ENCODE measurements at places on chromosomes 4 and X. TPM values are rescaled to one million over a fixed set of nuclear protein-coding genes. Genes with fewer than 3 reads are reported as not detected.

Gene SHROOM3
- total RNA-seq = 50.9 TPM

Gene MCF2
- 0.27 TPM for total RNA-seq

Gene COL4A5
- total RNA-seq = 57.1 TPM

Gene PRSS12
- 4.1 TPM for total RNA-seq

Gene PPP2R2C
- 1.1 TPM for total RNA-seq

Gene ADH1B
- not detected for total RNA-seq

DNA sequence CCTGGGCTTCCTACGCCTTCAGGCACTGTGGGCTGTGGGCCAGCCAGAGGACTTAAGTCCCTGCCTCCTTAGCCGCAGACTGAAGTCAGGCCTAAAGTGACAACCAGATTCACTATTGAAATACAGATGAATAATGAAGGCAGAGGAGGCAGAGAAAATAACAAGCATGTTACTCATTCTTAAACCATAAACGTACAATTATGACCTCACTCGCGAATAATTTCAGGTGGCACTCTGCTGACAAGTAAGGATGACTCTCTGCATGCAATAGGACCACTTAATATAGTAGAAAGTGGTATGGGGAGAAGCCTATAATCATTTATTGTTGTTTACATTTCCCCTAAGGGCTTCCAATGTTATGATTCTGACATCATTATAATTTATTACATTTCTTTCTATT is 409.2 kb upstream of the FGF13 start:
- H3K4me3 ChIP-seq = no peak overlapping the region
- DNase-seq = peak; percentile 83
- peak overlapping the region; percentile 0 for H3K27ac ChIP-seq
- H3K36me3 ChIP-seq = no peaks in the 10 kb centered on the region
- no peaks in the 10 kb centered on the region for H3K27me3 ChIP-seq

GRCh38 chrX:129831091-129831885 is 12.4 kb downstream of the ZDHHC9 start:
- peaks cover 2% of the 10 kb centered on the region for H3K4me1 ChIP-seq
- H3K4me3 ChIP-seq = no peak overlapping the region
- H3K27me3 ChIP-seq = no peaks in the 10 kb centered on the region
- H3K27ac ChIP-seq = no peak overlapping the region
- no peaks in the 10 kb centered on the region for H3K36me3 ChIP-seq
- DNase-seq = no peak

GRCh38 chr4:147518846-147519767 is 38.2 kb downstream of the EDNRA start:
- H3K4me3 ChIP-seq = no peak overlapping the region
- H3K27ac ChIP-seq = peak overlapping the region; percentile 49
- DNase-seq = peak; percentile 73
- no peaks in the 10 kb centered on the region for H3K27me3 ChIP-seq

- no peak for DNase-seq
- no peaks in the 10 kb centered on the region for H3K27me3 ChIP-seq
- H3K36me3 ChIP-seq = no peaks in the 10 kb centered on the region
- no peak overlapping the region for H3K27ac ChIP-seq
- H3K4me1 ChIP-seq = peaks cover 10% of the 10 kb centered on the region
These were observed 105.1 kb upstream of the GRPR start for GRCh38 chrX:16018291-16018690.

DNA sequence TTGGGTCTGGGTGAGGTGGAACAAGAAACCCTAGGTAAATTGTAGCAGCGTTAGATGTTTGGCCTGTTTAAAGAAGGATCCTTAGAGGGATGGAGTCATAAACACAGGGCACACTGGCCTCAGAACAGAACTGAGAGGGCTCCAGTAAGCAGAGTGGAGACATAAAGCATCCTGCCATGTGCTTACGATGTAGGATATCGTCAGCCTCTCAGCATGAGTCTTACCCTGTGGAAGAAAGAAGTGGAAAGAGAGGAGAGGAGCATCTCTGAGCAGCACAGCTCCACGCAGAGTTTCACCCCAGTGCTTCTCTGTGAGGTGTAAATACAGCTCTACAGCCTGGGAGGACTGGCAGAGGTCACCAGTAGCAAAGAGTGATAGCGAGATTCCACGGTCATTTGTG is 27.8 kb upstream of the SORBS2 start:
- H3K4me3 ChIP-seq = no peak overlapping the region
- no peak for DNase-seq
- peak overlapping the region; percentile 84 for H3K27ac ChIP-seq
- peaks cover 29% of the 10 kb centered on the region for H3K4me1 ChIP-seq
- no peaks in the 10 kb centered on the region for H3K27me3 ChIP-seq

- H3K4me3 ChIP-seq = no peak overlapping the region
- peaks cover 2% of the 10 kb centered on the region for H3K27me3 ChIP-seq
- peaks cover 24% of the 10 kb centered on the region for H3K4me1 ChIP-seq
- DNase-seq = no peak
These were observed 13.2 kb upstream of the SH3TC1 start for GRCh38 chr4:8185930-8186329.

- peaks cover 5% of the 10 kb centered on the region for H3K36me3 ChIP-seq
- H3K4me1 ChIP-seq = peaks cover 8% of the 10 kb centered on the region
- no peak overlapping the region for H3K4me3 ChIP-seq
- no peak overlapping the region for H3K27ac ChIP-seq
- H3K27me3 ChIP-seq = no peaks in the 10 kb centered on the region
These were observed 65.9 kb downstream of the ANTXR2 start for GRCh38 chr4:80006935-80007744.

GRCh38 chr4:19969492-19969891 is 282.2 kb upstream of the SLIT2 start:
- no peaks in the 10 kb centered on the region for H3K36me3 ChIP-seq
- no peak overlapping the region for H3K27ac ChIP-seq
- DNase-seq = no peak

DNA sequence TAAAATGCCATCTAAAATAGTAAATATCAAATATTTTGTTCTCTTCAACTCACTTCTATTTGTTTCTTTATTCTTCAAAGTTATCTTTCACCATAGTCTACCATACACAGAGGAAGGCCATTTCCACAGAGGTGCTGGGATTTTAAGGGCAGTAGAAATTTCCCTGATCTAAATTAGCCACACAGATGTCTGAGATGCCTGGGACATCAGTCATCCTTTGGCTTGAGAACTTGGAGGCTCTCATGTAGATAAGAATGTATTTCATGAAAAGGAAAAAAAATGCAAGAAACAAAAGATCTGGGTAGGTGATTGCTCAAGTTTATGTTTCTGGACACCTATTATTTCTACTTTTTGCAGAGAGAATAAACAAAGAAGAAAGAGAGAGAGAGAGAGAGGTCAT is 1008.2 kb downstream of the NLGN4X start:
- H3K27me3 ChIP-seq = no peaks in the 10 kb centered on the region
- H3K27ac ChIP-seq = no peak overlapping the region
- DNase-seq = no peak
- no peak overlapping the region for H3K4me3 ChIP-seq

DNA sequence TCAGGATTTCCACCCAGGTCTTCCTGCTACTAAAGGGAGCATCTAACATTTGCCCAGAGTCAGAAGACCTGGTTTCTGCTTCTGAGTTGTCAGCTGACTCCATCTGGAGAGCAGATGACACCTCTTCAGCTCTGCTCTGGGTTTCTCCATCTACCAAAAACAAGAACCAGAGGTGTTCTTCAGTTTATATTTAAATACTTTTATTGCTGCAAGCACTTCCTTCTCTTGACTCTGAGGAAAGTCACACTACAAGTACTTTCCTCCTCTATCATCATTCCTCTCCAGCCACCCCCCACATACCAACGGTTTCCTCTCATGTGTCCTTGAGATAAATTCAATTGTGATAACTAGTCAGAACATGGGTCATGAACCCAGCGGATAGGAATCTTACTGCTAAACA is 88.4 kb downstream of the PPP3CA start:
- peak; percentile 35 for DNase-seq
- H3K36me3 ChIP-seq = no peaks in the 10 kb centered on the region
- H3K4me1 ChIP-seq = peaks cover 3% of the 10 kb centered on the region
- no peaks in the 10 kb centered on the region for H3K27me3 ChIP-seq
- H3K27ac ChIP-seq = no peak overlapping the region

- H3K27me3 ChIP-seq = no peaks in the 10 kb centered on the region
- H3K4me1 ChIP-seq = peaks cover 15% of the 10 kb centered on the region
- peak; percentile 76 for DNase-seq
- peak overlapping the region; percentile 92 for H3K27ac ChIP-seq
These were observed 146.2 kb downstream of the KCNIP4 start for GRCh38 chr4:21802406-21802805.

DNA sequence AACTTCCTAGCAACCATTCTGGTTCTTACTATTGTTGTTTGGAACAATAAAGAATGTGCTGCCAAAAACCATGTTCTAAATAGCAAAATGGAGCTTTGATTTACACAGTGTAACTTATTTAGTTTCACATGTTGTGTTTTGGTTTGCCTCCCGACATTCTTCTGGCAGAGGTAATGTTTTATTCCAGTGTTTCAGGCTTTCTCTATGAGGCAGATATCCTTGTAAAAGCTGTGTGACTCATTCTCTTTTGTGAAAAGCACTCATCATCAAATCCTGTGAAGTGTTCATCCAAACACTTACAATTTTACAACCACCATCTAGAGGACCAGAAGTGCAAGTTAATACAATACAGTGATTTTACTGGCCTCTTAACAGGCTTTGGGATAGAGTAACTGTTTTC is 219.0 kb upstream of the GIMD1 start:
- no peaks in the 10 kb centered on the region for H3K36me3 ChIP-seq
- H3K4me3 ChIP-seq = no peak overlapping the region
- DNase-seq = peak; percentile 83
- H3K4me1 ChIP-seq = peaks cover 30% of the 10 kb centered on the region
- H3K27me3 ChIP-seq = no peaks in the 10 kb centered on the region

DNA sequence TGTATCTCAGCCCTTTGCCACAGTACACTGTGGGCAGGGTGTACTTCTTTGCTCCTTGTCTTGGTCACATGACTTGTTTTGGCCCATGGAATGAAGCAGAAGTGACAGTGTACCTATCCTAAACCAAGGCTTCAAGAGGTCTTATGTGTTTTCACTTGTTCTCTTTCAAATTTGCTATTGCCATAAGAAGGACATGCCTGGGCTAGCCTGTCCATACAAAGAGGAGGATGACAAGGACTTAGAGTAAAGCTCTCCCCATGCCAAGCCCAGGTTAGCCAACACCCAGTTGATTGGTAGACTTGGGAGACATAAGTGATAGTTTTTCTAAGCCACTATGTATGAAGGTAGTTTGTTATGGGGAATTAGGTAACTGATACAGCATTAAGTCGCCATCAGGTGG is 141.1 kb upstream of the MID1 start:
- peaks cover 12% of the 10 kb centered on the region for H3K4me1 ChIP-seq
- no peak for DNase-seq
- H3K27me3 ChIP-seq = no peaks in the 10 kb centered on the region
- no peaks in the 10 kb centered on the region for H3K36me3 ChIP-seq

DNA sequence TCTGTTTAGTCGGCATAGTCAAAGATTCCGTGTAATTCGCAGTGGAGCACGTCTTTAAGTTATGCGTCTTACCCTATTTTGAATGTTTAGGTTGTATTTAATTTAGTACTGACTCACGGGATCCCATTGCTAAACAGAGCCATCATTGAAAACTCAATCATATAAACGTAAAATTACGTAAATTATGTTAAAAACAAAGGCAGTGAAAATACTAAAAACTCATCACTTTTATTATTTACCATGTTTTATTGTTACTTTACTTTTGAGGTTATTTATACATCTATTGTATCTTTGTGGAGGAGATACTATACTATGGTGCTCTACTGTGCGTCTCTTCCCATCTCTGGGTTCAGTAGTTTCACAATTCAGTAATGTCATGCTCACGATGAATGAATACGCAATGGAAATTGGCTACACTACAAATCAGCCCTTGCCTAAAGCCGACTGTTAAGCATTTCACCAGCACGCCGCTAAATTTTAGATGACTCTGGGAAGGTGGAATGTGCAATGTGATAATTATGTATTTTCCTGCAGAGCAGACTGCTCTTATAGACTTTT is 944 bp downstream of the FUNDC2 start:
- no peaks in the 10 kb centered on the region for H3K27me3 ChIP-seq
- peak overlapping the region; percentile 97 for H3K27ac ChIP-seq
- DNase-seq = peak; percentile 71
- peaks cover 3% of the 10 kb centered on the region for H3K4me1 ChIP-seq

DNA sequence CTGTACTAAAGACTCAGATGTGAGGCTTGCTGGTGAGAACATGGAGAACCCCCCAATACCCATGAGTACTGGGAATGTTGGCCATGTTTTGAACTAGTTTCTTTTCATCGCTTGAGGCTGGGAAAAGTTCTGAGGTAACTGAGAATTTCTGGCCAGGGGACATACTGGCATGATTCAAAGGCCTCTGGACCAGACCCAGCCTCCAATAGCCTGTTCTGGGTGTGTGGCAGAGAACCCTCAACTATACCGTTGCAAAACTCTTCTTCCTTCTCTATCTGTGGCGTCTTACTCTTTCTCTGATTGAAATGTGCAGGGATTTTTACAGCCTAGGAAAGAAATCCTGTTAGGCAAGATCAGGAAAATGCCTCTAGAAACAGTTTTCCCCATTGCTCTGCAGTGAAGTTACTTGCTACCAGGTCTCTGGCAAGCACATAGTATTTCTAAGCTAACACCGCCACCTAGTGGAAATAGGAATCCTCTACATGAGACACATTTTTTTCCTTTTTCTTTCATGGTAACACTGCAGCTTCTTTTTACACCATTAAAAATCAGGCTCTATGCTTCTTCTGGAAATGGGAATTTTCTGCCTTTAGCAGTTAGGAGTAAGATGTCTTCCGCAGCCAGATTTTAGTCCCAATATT is 170.7 kb upstream of the ZCCHC13 start:
- no peak overlapping the region for H3K27ac ChIP-seq
- no peaks in the 10 kb centered on the region for H3K27me3 ChIP-seq
- H3K4me3 ChIP-seq = no peak overlapping the region
- H3K36me3 ChIP-seq = no peaks in the 10 kb centered on the region
- no peaks in the 10 kb centered on the region for H3K4me1 ChIP-seq
- peak; percentile 53 for DNase-seq

GRCh38 chrX:74788545-74789086 is 136.6 kb downstream of the NEXMIF start:
- no peaks in the 10 kb centered on the region for H3K4me1 ChIP-seq
- H3K36me3 ChIP-seq = no peaks in the 10 kb centered on the region
- no peak overlapping the region for H3K4me3 ChIP-seq
- no peak overlapping the region for H3K27ac ChIP-seq
- DNase-seq = no peak

DNA sequence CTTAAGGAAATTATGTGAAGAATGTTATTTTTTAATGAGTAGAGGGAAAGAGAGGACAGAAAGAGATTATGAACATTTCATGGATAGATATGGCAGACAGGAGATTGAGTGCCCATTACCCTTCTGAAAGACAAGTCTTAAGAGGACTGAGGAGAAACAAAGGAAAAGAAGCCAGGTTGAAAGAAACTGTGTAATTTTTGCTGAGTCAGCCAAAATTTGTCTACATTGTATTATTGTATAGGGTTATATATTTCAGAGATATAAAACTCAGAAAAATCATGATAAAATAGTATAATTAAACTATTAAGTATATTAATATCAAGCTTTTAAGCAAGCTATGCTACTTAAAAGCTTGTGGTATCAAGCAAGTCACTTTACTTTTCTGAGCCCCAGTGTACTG is 4.9 kb downstream of the TMPRSS11B start:
- no peak overlapping the region for H3K4me3 ChIP-seq
- no peaks in the 10 kb centered on the region for H3K27me3 ChIP-seq
- no peaks in the 10 kb centered on the region for H3K36me3 ChIP-seq
- no peak overlapping the region for H3K27ac ChIP-seq
- no peaks in the 10 kb centered on the region for H3K4me1 ChIP-seq
- no peak for DNase-seq

Measured in astrocyte (in vitro differentiated cells and primary cell).